ENCODE measurements at places on chromosomes 4 and X.

GRCh38 chr4:185540487-185541120 is 5.3 kb upstream of the PDLIM3 start:
- no peak for DNase-seq

- DNase-seq: no peak
Observed at GRCh38 chr4:103499094-103499493, 220.7 kb downstream of the TACR3 start.

GRCh38 chrX:82362550-82362949 is 1145.5 kb upstream of the POU3F4 start:
- DNase-seq: no peak

DNA sequence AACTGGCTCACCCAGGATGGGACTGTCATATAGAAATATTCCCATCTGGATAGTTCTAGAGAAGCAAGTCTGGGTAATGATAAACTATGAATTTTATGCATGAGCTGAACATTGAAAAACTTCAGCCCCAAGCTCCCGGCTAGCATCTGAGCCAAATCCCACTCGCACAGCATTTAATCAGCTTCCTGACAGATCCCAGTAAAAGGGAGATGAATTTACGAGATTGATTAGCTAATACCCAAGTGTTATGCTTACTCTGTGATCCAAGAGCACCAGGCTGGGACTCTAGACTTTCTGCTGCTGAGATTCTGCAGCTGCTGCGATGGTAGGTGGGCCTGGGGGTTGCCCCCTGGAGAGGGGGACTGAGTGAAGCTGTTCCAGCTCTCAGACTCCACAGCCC is 28.0 kb downstream of the FRMPD3 start:
- no peak for DNase-seq

DNA sequence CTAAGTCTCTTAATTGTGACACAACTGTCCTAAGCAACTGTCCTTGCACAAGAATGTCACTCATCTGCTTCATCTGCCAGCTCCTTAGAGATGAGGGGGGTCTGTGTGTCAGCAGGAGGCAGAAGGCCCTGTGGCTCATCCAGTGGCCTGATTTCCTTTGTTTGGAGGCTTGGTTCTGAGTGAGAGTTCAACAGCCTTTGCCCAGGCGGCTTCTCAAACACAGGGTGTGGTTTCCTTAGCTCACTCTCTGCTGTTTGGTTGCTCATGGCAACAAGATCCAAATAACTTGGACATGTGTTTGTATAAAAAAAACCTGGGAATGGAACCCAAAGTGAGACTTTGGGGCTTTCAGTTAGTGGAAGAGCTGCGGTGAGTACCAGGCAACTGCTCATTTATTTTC is 46.6 kb downstream of the MAP7D3 start:
- DNase-seq: no peak

DNA sequence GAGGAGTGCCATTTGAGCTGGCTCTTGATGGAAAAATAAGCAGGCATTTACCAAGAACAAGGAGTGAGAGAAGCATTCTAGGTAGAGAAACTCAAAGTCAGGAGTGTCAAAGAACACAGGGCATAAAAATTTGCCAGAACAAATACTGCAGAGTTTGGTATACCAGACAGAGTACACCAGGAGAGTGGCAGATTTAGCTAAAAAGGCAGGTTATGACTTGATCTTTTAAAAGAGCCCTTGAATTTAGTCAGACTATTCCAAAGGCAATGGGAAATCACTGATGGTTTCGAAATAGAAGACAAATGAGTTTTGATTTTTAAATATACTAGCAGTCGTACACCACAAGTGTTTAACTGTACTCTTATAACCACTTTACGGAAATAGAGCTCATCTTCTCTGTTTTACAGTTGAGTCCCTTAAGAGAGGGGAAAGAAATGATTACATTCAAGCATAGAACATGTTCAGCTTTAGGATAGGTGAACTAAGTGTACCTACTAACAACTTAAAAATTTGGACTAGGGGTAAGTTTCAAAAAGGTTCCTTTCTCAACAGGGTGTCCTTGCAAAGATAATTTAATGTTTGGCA is 10.2 kb downstream of the UBE2D3 start:
- DNase-seq: no peak

GRCh38 chr4:101135371-101136010 is 211.8 kb downstream of the PPP3CA start:
- no peak for DNase-seq

GRCh38 chr4:24730256-24731001 is 64.9 kb upstream of the SOD3 start:
- DNase-seq: no peak

DNA sequence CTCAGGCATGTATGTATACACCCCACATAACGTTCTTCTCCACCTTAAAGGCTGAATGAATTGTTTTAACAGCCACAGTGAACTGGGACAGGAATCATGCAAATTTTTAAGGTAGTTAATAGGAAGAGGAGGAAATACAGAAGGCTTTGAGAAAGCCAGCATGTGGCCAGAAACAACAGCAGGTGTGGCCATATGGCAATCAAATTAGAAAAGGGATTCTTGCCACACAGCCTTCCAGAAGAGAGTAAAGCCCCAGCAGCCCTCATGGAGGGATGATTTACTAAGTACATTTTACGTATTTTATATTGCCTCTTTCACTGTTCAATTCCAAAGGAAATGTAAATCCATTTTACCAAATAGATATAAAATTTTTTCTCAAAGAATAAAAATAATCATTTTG is 792.2 kb downstream of the ADGRL3 start:
- peak; percentile 24 for DNase-seq

DNA sequence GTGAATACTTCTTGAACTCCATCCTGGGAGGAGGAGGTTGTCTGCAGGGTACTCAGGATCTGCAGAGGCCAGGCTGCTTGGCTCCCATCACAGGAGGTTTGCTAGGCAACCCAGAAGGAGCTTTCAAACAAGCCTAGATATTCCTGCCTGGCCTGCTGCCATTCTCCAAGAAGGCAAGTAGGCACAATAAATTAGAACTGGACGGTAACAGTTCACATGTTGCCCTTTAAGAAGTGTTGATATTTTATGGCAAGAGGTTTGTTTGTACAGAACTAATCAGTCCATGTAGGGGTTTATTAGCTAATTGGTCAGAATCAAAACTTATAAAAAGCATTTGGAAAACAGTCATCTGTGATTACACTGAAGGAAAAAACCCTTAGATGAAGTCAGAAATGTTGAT is 39.3 kb downstream of the SYNPO2 start:
- DNase-seq: no peak

- DNase-seq: no peak
Observed at GRCh38 chr4:110630688-110631402, 8.0 kb upstream of the PITX2 start.

- DNase-seq: no peak
Observed at GRCh38 chr4:171170671-171171070, 642.5 kb upstream of the GALNTL6 start.

DNA sequence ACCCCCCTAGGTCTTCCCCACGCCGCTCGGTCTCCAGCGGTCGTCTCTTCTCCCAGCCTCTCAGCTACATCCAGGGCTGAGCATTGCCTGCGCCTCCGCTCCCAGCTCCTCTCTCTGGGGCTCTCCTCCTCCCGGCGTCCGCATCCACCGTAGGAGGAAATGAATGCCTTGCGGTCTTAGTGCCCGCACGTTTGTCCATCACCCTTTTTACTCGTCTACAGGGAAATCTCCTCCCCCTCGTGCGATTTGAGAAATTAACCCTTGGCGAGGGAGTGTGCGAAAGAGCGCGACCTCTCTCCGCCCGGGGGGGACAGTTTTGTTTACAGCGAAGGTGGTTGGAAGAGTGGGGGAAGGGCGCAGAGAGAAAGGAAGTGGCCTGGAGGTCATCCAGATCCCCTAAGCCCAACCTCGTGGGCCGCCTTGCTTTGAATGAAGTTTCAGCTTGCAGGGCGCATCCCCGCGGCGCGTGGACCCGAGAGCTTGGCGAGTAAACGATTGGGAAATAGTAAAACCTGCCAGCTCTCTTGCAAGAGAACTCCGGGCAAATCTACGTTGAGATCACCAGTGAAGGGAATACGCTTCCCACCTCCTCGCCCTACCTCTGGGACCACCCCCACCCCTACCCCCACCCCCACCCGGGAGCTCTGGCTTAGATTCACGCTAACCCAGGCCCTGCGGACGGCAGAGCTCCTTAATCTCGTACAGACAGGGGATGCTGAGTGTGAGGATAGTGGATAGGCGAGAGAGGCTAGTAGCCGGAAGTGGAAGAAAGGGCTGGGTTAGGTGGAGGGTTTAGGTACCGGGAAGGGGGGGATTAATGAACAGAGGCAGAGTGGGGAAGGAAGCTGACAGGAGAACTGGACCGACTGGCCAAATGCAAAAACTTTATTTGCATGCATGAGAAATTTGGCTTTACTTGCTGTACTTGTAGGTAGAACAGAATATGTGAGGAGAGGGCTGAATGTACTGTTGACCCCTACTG is at the start of gene ELOVL6:
ELOVL6 (minus strand) TSS at position 181 of the 982 bp plus-strand sequence. CDS start 280 bp downstream, outside the sequence.
- DNase-seq: no peak

Measured in NCI-H2081 treated with DMSO at 0.1 percent for 48 hours (cell line).